ENCODE measurements at places on chromosomes 13 and 19.
A peak's percentile ranks its signal among the peaks of the same experiment; 100 is the strongest.

DNA sequence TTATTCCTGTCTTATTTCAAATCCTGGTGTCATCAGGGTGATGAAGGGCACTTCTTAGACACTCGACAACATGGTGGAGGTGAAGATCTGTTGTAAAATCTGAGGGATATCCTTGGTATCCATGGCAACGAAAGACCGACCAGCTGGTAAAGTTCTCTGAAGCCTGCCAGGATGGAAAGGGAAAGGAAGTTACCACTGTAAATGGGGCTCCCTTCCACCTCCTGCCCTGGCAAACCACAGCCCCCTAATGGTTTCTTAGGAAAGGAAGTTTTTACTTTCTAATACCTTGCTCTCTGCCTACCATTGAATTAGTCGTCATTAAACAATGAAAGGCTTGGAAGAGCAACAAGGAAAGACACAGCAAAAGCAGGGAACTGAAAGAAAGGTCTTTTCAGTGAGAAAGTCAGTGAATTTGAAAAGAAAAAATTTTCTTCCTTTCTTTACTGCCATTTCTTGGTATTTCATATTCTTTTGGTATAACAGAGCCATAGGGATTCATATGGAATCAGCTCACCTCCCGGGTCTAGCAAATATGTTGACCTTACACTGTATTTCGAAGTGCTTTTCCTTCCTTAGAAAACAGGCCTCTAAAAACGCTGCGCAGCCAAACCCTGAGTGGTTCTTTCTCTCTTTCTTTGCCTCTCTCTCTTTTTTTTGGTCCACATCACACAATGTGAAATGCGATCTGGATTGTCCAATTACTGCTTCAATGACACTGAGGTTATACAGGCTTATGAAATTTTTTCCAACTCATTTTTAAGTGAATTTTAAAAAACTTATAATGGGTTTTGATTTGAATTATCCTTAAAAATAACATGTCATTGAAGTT, 111.0 kb downstream of the RGCC start:
- no peak for DNase-seq

DNA sequence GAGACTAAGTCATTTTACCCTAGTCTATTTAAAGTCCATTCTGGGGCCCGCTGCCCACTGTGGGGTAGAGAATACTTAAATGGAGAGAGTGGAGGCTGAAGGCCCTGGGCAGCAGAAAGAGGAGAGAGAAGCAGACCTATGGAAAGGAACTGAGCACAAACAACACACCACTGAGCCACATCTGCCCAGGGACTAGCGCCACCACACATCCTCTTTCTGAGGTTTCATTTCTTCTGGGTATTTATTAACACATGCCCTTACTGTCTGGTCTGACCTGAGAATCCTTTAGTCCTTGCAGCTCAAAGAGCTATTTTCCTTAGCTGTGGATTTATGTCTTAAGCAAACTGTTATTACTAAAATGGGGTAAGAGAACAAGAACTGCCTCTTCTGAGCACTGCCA, 154.0 kb downstream of the NALCN start:
- no peak for DNase-seq

- no peak for DNase-seq
Observed at GRCh38 chr13:100658363-100658762, 16.2 kb downstream of the TMTC4 start.

DNA sequence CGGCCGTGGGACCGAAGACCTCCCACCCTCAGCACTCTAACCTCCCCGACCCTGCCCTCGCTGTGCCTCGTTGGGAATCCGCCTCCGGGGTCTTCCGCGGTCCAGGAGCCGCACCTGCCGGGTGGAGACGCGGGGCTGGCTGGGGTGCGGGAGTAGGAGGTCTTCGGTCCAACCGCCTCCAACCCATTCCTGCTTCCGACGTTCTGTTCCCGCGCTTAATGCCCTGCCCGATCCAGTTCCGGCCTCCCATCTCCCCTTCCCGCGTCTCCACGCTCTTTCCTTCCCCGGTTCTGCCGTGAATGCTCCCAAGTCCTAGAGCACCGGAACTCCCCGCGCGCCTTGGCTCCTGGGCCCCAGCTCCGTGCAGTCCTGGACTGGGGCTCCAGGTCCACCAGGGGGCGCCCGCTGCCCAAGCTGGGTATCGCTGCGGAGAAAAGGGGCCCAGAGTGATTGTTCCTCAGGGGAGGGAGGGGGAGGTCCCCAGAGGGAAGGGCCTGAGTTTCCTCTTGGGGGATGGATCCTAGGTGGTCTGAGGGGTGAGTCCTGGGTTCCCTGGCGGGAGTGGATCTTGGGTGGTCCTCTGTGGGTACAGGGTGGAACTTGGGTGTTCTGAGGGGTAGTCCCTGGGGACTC, 14.1 kb upstream of the TNFSF9 start:
- peak; percentile 95 for DNase-seq

- DNase-seq = no peak
Observed at GRCh38 chr19:17530586-17530985, 19.1 kb downstream of the PGLS start.

DNA sequence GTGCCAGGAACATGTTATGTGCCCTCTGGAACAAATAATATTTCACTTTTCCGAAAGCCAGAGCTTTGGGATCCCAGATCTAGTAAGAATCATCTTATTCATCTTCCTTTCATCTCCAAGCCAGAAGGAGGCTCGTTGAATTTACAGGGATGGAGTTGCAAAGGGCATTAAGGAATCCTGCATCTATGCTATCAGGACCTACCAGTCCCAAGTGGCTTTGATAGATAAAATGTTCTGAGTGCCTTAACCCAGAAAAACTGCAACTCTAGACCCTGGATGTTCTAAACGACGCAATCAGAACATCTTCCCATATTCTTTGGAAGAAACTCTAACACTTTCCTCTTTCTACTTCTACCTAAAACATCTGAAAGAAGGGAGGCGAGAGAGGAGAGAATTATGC, 9.2 kb upstream of the EDDM13 start:
- DNase-seq = no peak

DNA sequence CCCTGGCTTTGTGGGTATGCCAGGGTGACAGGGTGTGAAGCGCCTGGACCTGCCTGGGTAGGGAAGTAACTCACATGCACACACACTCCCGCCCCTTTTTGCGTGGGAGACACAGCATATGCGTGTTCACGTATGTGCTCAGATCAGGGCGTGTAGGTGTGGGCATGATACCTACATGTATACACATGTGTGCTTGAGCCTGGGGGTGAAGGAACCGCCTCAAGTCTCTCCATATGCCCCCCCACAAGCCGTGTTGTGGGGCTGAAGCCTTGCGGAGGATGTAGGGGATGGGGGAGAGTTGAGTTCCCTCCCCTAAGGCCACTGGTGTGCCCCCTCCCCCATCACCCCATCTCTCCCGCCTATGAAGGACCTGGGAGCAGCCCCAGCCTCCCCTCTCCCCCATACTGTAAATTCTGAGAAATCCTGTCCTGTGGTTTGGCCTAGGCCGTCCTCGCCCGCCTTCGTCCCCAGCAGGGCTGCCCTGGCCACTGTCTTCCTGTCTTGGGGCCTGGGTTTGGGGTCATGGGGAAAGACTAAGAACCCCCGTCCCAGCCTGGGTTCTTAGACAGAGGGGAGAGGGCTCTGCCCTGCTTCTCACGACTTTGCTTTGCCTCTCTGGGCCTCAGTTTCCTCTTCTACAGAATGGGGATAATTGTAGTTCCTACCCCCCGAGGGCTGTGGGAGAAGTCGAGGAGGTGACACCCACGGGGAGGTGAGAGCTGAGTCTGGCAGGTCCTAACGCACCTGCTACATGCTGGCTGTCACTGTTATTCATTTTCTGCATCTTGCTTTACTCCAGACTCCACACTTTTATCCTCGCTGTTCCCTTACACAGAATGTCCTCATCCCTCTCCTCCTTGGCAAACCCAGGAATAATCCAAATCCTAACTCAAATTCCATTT, 14.3 kb downstream of the ACTL9 start:
- no peak for DNase-seq

- DNase-seq = no peak
Observed at GRCh38 chr13:46905249-46905648, 8.4 kb upstream of the HTR2A start.

DNA sequence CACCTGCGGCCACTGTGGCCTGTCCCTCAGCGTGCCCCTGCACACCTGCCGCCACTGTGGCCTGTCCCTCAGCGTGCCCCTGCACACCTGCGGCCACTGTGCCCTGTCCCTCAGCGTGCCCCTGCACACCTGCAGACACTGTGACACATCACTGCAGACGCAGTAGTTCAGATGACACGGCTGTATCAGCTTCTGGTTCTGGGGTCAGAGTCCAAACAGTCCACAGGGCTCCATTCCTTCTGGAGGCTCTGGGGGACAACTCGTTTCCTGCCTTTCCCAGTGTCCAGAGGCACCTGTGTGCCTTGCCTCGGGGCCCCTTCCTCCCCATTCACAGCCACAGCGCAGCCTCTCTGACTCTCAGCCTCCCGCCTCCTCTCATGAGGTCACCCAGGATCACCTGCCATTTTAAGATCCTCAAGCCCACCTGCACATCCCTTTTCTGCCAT, 5.5 kb downstream of the SF3A2 start:
- no peak for DNase-seq

GRCh38 chr13:36344173-36344572, 2.0 kb downstream of the SPART start:
- no peak for DNase-seq

GRCh38 chr13:33548069-33548468, 262.5 kb upstream of the STARD13 start:
- DNase-seq = no peak

- DNase-seq = no peak
Observed at GRCh38 chr13:21971662-21972621, 301.1 kb downstream of the FGF9 start.

- no peak for DNase-seq
Observed at GRCh38 chr13:110376120-110376519, 69.0 kb downstream of the COL4A2 start.

DNA sequence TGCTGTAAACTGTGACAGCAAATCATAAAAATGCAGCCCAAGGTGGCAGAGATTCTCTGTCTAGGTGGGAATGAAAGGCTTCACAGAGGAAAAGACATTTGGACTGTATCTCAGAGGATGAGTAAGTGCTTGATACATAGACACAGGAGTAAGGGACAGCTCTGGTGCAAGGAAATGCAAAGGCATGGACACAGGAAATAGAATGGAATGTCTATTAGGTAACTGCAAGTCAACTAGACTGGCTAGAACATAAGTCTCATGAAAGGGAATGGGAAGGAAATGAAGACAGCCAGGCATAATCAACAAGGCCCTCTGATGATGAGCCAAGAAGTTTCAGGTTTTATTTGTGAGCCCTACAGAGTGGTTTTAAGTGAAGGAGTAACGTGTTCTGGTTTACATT, 321.7 kb downstream of the SUCLA2 start:
- DNase-seq = no peak

GRCh38 chr19:4795400-4795799, 3.9 kb downstream of the FEM1A start:
- DNase-seq = no peak

DNA sequence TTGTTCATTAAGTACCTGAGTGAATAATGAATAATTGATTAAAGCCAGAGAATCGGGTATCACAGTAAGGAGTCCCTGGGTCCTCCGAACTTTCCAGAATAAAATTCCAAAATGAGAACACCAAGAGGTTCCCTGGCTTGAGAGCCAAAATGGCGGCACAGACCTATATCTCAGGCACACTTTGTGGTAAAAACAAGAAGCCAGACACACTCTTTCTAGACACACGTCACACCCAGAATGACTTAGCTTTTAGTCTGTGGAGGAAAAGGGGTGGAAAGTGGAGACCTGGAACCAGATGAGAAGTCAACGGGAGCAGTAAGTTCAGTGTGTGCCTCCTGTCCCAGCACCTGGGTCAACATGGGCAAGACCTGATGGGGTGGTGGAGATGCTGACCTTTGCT, 8.4 kb downstream of the ARL11 start:
- DNase-seq = no peak

- DNase-seq = peak; percentile 81
Observed at GRCh38 chr19:13155472-13156359, 5.5 kb downstream of the IER2 start.

DNA sequence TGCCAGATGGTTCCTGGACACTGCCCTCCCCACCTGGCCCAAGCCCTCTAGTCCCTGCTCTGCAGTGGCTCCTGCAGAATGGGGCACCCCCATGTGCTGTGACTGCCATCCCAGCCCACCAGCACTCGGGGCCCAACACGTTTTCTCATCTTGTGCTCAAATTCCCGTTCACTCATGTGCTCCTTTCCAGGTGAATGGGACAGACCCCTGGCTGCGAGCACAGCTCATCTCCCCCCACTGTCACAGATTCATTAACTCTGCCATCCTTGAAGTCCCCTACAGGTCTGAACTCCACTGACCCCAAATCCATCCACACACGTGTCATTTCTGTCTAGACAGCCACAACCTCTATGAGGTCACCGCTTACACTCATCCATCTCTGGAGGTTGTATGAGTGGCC, 23.6 kb downstream of the TUBA3C start:
- DNase-seq = no peak

GRCh38 chr13:26486550-26486949, 70.9 kb upstream of the WASF3 start:
- DNase-seq = no peak

GRCh38 chr19:36246006-36246481, 31.1 kb downstream of the ZNF146 start:
- no peak for DNase-seq

- DNase-seq = no peak
Observed at GRCh38 chr13:106462710-106463109, 72.8 kb downstream of the EFNB2 start.

DNA sequence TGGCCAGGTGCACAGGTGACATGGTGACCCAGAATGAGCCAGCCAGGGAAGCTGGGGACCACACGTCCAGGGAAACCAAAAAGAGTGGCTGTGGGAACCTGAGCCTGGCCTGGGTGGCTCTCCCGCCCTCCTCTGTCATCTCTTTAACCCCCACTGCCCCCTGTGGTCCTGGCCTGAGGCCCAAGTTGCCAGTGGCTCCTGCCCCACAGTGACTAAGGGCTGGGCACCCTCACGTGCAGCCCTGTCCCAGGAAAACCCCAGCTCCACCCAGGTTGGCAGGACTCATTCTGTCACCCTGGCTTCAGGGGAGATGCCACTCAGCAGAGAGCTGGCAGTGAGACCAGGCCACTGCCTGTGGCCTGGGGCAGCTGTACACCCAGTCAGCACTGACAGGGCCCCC, 30.6 kb upstream of the ISYNA1 start:
- no peak for DNase-seq

DNA sequence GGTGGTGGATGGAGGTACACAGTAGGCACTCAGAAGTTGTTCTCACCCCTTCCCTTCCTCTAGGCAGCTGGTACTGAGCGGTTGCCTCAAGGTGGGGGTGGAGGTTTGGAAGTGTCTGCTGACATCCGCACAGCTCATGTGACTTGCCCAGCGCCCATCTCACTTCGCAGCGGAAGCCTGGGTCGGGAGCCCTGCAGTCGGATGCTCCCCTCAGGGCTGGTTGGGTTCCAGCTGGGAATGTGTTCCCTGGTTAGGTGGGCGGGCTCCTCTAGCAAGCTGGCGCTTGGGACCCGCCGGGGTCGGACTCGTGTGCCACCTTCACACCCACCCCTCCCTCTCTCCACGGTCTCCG, 10.2 kb downstream of the PPP1R37 start:
- DNase-seq = no peak

Data from mesothelial cell of epicardium (in vitro differentiated cells).